ENCODE measurements at places on chromosomes 3 and 15.
A peak's percentile ranks its signal among the peaks of the same experiment; 100 is the strongest.

- no peak for DNase-seq
Measured at GRCh38 chr15:81851325-81851724, 194.5 kb downstream of the MEX3B start.

- no peak for DNase-seq
Measured at GRCh38 chr15:83046558-83047127, 20.4 kb downstream of the BTBD1 start.

GRCh38 chr3:55565521-55565920, 78.4 kb upstream of the WNT5A start:
- no peak for DNase-seq

GRCh38 chr15:71294911-71295602, 179.8 kb downstream of the THSD4 start:
- DNase-seq = peak; percentile 17

Measured in T-helper 2 cell treated with Interferon-gamma antibody and Interleukin-4, amounts not matched to agents 5 μg/mL and 100 μg/mL, for 36 hours (primary cell).